Nephron progenitor cell (in vitro differentiated cells): ENCODE measurements at places on chromosomes 5 and 9.

DNA sequence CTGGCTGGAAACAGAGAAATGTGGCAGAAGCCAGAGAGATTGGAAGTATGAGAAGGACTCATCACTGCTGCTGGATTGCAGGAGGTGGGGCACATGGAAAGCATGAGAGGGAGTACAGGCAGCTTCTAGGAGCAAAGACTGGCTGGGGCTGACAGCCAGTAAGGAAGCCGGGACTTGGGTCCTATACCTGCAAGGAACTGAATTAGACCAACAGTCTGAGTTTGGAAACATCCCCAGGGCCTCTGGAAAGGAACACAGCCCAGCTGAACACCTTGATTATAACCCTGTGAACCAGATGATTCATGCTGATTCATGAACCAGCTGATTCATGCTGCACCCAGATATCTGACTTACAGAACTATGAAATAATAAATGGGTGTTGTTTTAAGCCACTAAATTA lies 93.4 kb downstream of the OSTF1 start:
- no peak overlapping the region for H3K27ac ChIP-seq
- H3K4me1 ChIP-seq, result peaks cover 12% of the 10 kb centered on the region
- H3K27me3 ChIP-seq, result peaks cover 4% of the 10 kb centered on the region
- no peak overlapping the region for H3K4me3 ChIP-seq

GRCh38 chr9:2923766-2924379 lies 80.0 kb upstream of the PUM3 start:
- H3K36me3 ChIP-seq, result no peaks in the 10 kb centered on the region
- peak; percentile 24 for DNase-seq
- H3K4me3 ChIP-seq, result no peak overlapping the region
- H3K4me1 ChIP-seq, result peaks cover 6% of the 10 kb centered on the region
- H3K27me3 ChIP-seq, result peaks cover 20% of the 10 kb centered on the region

DNA sequence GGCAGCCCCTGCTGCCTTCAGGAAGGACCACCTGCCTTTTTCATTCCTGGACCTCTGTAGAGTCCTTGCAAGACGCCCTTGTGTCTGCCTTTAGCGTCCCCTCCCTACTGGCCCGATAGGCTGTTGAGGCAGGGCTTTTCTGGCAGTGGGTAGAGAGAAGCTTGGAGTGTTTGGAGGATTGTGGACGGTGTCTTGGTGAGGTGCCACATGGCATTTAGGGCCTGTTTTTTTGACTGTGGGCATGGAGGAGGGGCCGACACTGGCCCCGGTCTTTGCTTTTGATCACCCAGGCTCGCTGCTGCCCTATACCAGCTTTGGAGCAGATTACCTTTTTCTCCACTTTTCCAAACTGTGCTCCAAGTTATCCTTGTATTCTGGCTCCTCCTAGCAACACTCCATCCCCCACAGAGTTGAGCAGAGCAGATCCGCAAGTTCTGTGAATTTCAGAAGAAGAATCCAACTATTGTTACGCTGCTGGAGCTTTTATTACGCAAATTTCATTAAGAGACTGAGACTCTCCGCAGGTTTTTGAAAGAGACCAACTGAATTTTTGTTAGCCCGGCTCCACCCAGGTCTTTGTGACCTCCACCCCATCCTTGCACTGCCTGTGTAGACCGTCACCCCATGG lies 34.8 kb upstream of the PRDM12 start:
- H3K27ac ChIP-seq, result no peak overlapping the region
- H3K4me1 ChIP-seq, result peaks cover 40% of the 10 kb centered on the region

DNA sequence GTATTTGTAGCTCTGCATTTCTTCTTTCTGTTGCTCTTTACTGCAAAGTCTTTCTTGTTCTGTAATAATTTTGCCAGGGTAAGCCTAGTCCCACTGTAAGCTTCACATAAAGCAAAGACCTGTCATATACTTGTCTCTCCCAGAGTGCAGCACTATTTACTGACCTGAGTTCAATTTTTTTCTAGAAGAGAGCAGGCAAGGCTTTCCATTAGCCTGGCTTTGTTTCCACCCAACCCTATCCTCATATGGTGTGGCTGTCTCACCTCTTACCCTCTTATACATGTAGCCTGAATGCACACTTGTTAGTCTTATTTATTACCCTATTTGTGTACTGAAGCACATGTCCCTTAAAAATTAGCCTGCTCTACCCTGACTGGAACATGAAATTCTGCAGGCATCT lies 170.4 kb downstream of the EFNA5 start:
- no peaks in the 10 kb centered on the region for H3K27me3 ChIP-seq
- DNase-seq, result no peak
- peaks cover 45% of the 10 kb centered on the region for H3K4me1 ChIP-seq
- H3K4me3 ChIP-seq, result no peak overlapping the region
- H3K27ac ChIP-seq, result no peak overlapping the region

- H3K27ac ChIP-seq, result peak overlapping the region; percentile 14
- peaks cover 47% of the 10 kb centered on the region for H3K4me1 ChIP-seq
- DNase-seq, result no peak
Observed at GRCh38 chr5:125298746-125299379, 552.4 kb upstream of the ZNF608 start.

DNA sequence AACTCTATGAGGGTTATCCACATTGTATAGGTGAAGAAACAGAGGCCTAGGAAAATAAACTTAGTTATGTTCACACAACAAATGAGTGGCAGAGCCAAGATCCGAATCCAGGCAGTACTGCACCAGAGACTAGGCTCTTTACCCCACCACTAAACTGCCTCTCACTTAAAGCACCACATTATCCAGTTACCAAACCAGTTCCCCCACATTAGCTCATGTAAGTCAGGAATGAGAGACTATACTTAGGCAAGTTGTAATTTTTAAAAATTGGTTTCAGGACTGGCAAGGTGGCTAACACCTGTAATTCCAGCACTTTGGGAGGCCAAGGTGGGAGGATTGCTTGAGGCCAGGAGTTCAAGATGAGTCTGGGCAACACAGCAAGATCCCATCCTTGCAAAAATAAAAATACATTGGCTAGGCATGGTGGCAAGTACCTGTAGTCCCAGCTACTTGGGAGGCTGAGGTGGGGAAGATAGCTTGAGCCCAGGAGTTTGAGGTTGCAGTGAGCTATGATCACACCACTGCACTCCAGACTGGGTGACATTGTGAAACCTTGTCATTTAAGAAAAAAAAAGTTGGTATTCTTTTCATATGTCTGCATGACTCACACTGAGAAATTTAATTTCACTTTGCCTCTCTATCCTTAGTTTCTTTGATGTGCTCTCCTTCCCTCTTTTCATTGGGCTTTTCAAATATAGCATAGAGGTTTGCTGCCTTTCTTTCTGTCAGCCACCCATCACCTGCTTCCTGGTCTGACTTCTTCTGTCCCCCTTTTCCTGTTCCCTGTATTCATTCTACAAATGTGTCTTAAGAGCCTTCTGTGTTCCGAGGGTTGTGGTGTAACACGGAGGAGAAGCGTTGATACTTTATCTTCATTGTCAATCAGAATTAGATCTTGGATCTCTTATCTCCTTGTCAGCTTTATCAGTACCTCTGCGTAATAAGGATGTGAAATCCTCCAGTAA lies 64.7 kb downstream of the ERMP1 start:
- peaks cover 79% of the 10 kb centered on the region for H3K36me3 ChIP-seq
- DNase-seq, result no peak
- no peak overlapping the region for H3K4me3 ChIP-seq
- H3K4me1 ChIP-seq, result no peaks in the 10 kb centered on the region

- H3K4me1 ChIP-seq, result peaks cover 11% of the 10 kb centered on the region
- H3K27me3 ChIP-seq, result no peaks in the 10 kb centered on the region
- no peaks in the 10 kb centered on the region for H3K36me3 ChIP-seq
- no peak overlapping the region for H3K4me3 ChIP-seq
- H3K27ac ChIP-seq, result no peak overlapping the region
Observed at GRCh38 chr5:25458628-25459027, 813.9 kb upstream of the CDH10 start.

- H3K27ac ChIP-seq, result no peak overlapping the region
- no peaks in the 10 kb centered on the region for H3K36me3 ChIP-seq
- peaks cover 4% of the 10 kb centered on the region for H3K27me3 ChIP-seq
- DNase-seq, result no peak
- no peak overlapping the region for H3K4me3 ChIP-seq
Observed at GRCh38 chr5:150227036-150227435, 37.2 kb downstream of the SLC6A7 start.

DNA sequence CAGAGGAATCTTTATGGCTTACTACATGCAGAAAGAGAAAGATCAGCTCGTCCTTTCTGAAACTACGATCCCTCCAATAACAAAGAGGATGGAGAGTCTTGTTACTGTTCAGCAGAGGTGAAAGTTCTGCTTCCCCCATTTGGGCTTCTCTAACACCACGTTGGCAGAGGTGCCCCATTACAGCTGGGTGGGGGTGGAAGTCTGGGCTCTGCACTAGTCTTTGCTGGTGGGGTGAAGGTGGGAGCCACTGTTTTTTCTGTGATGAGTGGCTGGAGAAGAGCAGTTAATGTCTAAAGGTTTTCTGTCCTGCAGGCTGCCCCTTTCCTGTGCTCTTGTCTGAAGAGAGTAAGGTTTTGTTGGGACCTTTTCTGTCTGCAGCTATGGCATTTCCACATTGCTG lies 64.7 kb upstream of the OTULINL start:
- peaks cover 3% of the 10 kb centered on the region for H3K27me3 ChIP-seq
- no peak overlapping the region for H3K4me3 ChIP-seq
- no peak overlapping the region for H3K27ac ChIP-seq
- DNase-seq, result no peak

DNA sequence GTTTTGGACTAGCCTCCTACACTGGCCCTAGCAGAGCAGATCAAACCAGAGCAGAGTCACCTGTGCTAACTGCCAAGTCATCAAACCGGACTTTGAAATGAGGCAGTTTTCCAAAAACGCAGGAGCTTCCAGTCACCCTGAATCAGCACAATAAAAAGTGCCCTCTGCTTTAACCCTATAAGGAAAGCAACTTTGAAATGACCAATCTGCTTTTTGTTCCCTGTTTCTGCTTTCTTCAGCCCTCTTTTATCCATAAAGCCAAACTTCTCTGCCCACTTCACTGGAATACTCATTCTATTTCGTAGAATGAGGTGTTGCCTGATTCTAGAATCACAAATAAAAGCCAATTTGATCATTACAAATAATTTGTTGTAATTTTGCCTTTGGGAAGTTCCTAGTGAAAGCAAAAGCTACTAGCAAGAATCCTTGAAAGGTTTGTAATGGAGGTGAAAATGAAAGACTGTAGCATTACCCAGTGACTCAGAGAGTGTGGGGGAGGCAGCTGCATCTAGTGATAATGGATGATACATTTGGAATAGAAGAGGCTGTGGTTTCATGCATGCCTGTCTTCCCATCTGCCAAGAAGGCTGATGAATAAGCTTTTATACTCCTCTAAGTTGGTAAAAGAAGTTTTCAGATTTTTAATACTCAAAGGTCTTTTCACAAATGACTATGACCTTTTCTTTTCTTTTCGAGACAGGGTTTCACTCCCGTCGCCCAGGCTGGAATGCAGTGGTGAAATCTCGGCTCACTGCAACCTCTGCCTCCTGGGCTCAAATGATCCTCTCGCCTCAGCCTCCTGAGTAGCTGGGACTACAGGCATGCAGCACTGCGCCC lies 14.9 kb downstream of the SPAAR start:
- H3K4me1 ChIP-seq, result peaks cover 10% of the 10 kb centered on the region
- no peaks in the 10 kb centered on the region for H3K36me3 ChIP-seq
- no peak for DNase-seq
- H3K4me3 ChIP-seq, result no peak overlapping the region

DNA sequence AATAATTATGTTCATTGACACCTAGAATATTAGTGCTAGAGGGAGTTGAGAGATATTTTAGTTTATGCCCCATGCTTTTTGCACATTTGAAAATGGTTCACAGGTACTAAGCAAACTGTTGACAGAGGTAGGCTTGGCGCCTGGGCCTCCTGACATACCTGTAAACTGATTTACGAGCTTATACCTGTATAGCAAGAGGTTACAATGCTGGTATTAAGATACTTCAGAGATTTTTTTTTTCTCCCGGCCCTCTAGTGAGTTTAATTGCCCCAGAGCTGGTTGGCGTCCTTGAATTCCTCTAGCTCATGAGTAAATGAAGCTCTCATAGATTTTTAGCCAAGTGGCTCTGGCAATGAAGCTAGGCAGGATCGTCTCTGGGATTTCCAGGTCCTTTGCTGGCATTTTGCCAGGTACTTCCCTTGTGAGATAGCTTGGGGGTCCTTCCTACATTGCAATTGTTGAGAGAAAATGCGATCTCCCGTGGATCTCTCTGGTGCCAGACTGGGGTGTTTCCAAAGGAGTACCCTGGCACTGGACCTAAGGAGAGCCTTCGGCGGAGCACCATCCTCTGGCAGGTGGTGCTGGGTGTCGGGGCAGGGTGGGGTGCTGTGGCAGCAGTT lies 9.0 kb downstream of the SLC36A1 start:
- no peak overlapping the region for H3K27ac ChIP-seq
- H3K36me3 ChIP-seq, result no peaks in the 10 kb centered on the region
- no peak overlapping the region for H3K4me3 ChIP-seq
- H3K4me1 ChIP-seq, result peaks cover 27% of the 10 kb centered on the region

DNA sequence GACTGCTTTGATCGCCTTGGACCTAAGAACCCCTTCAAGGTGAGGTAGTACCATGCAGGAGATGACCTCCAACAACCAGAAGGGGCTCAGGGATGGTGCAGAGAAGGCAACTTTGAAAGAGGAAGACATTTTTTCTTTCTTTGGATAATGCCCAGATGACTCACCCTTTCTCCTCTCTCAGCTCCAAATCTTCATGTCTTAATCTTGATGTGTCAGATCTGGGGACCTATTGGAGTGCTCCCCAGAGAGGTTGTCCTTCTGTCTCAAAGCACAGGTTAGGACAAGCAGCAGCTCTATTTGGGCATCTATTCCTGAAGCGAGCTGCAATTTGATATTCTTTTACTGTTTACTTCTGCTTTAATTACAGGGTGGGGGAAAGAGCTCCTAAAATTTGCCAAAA lies 229.9 kb upstream of the MAP3K1 start:
- H3K36me3 ChIP-seq, result no peaks in the 10 kb centered on the region
- peaks cover 10% of the 10 kb centered on the region for H3K27me3 ChIP-seq
- H3K4me3 ChIP-seq, result no peak overlapping the region

DNA sequence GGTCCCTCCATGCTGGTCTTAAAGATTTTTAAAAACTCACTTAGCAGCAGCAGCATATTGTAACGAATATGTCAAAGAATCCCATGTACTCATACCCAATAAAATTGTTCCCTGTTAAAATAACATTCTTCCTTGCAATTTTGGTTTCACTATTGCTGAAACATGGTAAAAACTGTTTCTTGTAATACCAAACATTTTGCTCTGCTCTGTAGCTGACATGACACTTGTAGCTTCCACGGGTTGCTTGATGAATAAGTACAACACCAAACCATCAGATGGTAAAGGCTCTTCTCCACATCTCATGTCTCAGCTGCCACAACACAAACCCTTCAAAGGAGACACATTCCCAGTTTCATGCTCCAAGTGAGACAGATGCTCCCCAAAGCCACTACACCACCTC lies 180.7 kb upstream of the PTGER4 start:
- H3K27me3 ChIP-seq, result no peaks in the 10 kb centered on the region
- no peak overlapping the region for H3K4me3 ChIP-seq
- H3K4me1 ChIP-seq, result peaks cover 9% of the 10 kb centered on the region
- H3K27ac ChIP-seq, result no peak overlapping the region
